CD4-positive, alpha-beta T cell treated with Interleukin-2 at 100 ng/mL for 4 hours (primary cell): ENCODE measurements at places on chromosomes 6 and 20.

DNA sequence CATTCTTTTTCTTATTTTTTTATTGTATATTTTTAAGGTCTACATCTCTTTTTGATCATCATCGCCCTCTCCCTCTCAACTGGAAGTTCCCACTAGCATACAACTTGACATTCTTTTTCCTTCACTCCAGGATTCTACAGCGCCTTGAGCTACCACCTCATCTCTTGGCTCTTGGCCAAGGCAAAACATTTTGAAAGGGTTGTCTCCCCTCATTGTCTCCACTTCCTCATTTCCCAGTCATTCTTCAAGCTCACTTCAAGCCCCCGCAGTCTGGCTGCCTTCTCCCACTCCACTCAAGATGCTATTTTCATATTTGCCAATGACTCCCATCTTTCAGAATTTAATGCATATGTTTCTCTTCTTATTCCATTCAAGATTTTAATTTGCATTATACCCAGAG lies 63.0 kb downstream of the OPN5 start:
- no peak for DNase-seq

DNA sequence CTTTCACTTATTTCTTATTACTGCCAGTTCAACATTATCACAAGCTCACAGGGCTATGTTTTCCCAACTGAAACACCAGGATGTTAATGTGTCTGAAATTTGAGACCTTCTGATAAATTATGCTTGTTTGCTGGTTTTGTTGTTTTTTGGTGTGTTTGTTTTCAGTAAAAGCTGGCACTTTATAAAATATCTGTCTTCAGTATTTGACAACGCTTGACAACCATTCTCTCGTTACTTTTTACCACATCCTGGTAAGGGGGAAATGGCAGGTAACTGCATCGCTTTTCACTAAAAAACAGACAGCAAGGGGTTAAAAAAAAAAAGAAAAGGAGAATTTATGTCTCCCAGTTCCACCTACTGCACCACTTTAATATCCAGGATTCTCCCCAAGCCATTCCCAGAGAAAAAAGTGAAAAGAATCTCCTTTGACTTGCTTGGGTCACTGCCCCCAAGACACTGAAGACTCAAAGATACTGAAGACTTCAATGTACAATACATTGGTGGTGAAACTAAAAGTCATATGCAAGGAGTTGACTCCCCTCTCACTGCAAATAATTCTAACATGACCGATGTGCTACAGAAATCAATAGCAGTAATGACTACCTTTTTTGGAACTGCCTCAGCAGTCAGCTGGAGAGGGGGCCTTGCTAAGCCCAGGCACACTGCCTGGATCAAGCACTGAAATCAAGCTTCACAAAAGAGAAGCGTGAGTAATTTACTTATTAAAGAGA lies 88.9 kb downstream of the HIVEP2 start:
- DNase-seq = no peak

DNA sequence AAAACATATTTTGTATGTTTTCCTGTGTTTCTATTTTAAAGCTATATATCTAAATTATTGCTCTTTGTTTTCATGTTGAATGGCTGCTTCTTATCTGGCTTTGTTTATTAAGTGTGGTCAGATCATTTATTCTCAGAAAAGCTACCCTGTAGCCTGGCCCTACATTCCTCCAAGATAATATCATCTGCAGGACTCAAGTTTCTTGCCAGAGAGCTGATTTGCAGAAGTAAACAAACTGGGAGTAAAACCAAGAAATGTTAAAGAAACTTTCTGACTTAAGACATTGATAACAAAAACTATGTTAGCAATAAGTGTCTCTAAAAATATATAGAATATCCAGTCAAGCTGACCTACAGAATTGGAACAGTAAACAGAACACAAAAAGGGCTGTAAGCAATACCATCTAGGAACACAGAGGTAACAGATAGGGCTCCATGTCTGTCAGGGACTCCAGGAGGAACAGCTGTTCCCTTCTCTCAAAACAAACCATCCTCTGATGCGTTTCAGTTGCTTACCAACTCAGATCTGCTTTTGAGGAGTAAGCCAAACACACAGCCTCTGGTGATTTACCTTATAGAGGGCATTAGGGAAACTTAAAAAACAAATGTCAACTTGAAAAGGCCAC lies 17.5 kb upstream of the CEP85L start:
- DNase-seq = no peak

GRCh38 chr6:152858141-152858540 lies 107.5 kb downstream of the VIP start:
- DNase-seq = no peak

DNA sequence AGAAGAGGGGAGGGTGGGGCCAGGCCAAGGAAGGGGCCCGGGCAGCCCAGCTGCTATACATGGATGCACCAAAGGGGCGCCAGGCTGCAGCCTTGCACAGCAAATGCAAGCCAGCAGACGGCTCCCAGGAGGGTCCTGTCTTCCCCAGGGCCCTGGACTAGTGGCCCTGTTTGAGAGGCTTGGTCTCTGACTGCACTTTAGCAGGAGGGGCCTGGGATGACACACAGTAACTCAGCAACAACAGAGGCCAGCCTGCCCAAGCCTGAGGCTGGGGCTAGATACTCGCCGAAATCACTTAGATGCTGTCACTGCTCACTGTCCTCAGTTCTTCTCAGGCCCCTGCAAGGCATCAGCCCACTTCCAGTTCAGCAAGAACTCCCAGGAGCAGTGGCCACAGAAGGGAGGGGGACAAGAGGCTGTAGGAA lies 73.5 kb downstream of the TRAM2 start:
- DNase-seq = no peak
